ENCODE measurements at places on chromosomes 11 and 22.

- no peak for DNase-seq
Measured at GRCh38 chr11:33063326-33063881, 24.0 kb downstream of the TCP11L1 start.

DNA sequence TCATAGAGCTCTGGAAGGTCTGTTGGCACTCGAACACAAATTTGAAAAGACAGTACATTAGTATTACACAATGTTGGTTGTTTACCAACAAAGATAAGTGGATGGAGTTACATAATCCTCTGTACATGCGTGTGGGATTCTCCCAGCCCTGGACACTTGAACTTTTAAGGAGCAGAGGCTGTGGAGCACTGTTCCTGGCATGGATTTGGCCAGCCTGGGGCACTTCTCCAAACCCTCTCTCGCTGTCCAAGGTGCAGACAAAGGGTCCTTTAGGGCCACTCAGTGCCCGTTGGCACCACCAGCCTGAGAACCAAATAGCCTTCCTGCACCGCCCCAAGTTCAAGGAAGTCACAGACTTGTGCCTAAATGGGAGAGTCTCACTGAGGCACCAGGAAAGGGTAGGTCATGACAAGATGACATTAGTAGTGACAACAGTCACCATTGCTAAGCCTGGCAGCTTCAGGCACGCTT lies 1.6 kb upstream of the ANO1 start:
- DNase-seq, result no peak

DNA sequence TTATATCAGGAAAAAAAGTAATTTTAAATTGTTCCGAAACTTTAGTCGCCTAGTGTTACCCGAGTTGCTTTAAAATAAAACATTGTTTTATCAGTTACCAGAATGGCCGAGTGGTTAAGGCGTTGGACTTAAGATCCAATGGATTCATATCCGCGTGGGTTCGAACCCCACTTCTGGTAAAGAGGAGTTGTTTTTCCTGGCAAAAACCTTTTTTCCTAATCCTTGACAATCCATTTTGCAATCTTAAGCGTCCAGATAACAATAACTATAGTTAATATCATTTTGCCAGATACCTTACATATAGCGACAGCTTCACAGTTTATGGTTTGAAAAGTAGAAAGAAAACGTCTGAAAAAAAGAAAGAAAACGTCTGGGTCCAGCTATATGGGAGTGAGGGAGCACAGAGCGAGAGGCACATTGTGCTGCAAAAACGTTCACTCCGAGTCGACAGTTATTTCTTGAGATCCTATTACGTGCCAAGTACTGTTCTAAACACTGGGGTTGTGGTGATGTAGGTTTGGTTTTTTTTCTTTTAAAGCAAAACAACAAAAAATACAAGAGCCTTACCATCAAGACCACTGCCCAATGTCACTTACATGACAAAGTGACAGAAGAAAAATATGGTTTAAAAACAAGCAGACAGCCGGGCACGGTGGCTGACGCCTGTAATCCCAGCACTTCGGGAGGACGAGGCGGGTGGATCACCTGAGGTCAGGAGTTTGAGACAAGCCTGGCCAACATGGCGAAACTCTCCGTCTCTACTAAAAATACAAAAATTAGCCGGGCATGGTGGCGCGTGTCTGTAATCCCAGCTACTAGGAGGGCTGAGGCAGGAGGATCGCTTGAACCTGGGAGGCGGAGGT lies 40.6 kb downstream of the OR4D9 start:
- no peak for DNase-seq

DNA sequence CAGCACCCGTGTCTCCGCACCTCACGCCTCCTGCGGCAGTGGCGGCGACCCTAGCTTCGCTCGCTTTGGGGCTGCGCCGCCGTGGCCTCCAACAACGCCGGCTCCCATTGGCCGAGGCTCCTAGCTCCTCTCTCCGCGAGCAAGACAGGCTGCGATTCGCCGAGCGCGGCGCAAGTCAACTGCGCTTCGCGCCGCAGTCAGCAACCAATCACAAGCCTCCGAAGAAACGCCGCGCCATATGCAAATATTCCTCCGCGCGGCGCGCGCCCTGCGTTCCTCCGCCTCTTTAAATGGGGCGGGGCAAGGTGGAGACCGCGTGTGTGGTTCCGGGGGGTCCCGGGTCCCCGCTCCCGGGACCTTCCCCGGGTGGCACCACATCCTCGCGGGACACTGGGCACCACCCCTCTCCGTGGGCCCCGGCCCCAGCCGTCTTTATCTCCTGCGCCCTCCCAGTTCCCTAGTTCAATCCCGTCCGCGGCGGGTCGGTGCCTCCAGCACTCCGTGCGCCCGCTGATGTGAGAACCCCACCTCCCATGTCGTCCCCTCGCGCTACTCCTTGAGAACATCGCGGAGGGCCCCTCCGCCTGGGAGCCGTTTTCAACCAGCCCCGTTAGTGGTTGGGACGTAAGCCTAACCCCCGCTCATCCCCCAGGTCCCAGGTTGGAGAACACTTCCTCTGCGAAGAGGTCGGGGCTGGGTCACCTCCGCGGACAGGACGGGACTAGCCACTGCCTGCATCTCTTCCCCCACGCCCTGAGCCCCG lies at the start of gene NAP1L4:
Gene NAP1L4, minus strand, starts transcription at position 96 of the 763 bp plus-strand sequence. CDS start 13,109 bp downstream, outside the sequence.
- DNase-seq, result peak; percentile 98

- DNase-seq, result no peak
Measured at GRCh38 chr22:45324311-45324711, 14.6 kb downstream of the FAM118A start.

DNA sequence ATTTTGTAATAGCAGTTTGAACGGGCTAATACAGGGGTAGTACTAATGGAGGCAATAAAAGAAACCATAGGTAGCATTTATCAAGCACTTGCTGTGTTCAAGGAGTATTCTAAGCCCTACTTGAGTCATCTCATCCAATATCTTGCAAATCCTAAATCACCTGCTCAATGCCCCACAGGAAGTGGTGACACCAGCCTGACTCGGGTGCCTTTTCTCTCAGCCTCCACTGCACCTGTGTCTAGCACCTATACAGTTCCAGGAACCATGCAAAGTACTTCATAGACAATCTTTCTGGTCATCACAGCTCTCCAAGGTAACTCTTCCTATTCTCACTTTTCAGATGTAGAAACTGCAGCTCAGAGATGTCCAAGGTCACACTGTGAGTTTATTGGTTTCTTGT lies 98.0 kb downstream of the PRR5L start:
- DNase-seq, result no peak

- DNase-seq, result no peak
Measured at GRCh38 chr11:75760710-75761493, 7.7 kb upstream of the DGAT2 start.

DNA sequence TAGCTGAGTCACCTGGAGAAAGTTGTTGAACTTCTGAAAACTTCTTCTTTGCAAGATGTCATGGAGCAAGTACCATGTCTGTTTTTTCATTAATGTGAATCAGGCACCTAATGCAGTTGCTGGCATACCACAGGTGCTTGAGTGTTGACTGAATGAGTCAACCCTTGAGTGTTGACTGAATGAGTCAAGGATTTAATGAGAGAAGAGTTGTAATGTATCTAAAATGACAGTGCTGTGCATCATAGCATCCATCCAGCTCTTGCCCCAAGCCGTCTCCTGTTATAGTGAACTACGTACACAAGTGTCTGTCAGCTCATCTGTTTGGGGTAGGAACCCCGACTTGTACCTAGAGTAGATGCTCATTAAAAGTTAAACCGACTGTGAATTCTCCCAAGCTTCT lies 93.1 kb downstream of the CWC15 start:
- no peak for DNase-seq

GRCh38 chr11:18027475-18027874 lies 14.6 kb upstream of the SERGEF start:
- no peak for DNase-seq

DNA sequence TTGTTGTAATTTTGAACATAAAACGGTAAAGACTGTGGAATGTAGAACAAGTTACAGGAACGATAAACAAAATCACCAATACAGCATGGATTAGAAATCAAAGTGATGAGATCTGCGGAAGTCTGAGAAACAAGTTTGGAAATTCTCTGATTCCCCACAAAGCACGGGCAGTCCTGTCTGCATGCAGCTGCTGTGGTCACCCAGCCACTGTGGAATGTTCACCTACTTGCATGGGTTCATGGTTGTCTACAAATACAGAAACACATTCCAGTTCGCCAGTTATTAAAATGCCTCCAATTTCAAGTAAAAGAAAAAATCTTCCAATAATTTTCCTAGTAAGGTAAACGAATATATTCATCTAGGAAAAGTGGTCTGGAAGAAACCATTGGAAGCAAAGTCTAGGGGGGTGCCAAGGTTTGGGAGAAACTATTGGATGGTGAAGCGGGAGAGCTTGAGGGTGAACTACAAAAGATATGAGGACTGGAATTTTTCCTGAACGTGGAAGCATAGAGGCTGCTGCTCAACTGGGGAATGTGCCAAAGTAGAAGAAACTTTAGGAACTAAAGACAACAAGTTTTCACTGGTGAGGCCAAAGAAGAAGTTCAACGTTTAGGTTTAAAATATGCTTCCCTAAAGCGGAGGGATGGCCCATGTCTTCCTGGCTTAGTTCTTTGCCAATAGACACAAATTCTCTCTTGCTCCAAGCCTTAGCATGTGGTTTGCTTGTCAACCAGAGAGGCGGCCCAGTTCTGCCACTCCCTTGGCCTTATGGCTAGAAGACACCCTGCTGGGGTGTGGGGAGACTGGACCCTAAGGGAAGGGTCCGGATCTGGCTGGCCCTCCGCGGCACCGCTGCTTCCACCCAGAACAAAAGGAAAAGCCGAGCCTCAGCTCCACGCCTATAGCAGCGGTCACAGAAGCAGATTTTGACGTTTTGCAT lies 70.2 kb downstream of the CTTN start:
- no peak for DNase-seq

- DNase-seq, result no peak
Measured at GRCh38 chr11:4118107-4118506, 23.5 kb downstream of the RRM1 start.

DNA sequence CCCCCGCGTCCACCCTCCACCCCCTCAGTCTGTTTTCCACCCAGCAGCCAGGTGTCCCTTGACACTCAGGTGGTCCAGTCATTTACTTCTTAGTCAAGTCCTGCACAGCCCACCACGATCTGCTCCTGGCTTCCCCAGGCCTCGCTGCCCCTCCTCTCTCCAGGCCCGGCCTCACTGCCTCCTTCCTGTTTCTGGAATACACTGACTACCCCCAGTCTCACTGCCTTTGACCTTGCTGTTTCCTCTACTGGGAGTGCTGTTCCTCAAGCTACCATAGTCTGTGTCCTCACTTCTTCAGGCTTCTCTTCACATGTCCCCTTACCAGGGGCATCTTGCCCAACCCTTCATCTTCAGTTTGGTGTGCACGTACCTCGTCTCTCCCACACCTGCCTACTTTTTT lies 7.4 kb downstream of the MCM5 start:
- DNase-seq, result no peak
